ENCODE measurements at places on chromosomes 5 and 9.
A peak's percentile ranks its signal among the peaks of the same experiment; 100 is the strongest.

DNA sequence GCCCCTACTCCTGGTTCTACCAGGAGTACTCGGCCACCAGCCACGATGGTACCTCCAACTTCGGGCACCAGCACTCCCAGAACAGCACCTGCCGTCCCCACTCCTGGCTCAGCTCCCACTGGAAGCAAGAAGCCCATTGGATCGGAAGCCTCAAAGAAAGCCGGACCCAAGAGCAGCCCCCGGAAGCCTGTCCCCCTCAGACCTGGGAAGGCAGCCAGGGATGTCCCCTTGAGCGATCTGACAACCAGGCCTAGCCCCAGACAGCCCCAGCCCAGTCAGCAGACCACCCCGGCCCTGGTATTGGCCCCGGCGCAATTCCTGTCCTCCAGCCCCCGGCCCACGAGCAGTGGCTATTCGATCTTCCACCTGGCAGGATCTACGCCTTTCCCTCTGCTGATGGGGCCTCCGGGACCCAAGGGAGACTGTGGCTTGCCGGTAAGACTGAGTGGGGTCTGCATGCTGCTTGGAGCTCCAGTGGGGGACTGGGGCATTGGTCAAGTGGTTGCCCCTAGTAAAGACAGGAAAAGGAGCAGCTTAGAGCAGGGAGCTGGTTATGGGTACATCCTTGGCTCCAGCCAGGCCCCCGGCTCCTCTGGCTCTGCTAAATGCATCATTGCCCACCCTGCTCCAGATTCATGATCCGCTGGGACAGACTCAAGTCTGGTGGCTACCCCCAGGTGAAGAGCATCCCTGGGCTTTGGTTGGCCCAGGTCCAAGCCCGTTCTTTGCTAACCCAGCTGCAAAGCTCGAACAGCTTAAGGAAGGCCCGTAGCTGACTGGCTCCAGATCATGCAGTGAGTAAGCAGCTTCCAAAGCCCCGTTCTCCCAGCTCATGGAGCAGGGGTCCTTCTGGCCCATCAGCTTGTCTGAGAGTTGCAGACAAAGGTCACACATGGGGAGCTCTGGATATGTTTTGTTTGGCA lies 14.0 kb downstream of the COL27A1 start:
- no peak for DNase-seq

DNA sequence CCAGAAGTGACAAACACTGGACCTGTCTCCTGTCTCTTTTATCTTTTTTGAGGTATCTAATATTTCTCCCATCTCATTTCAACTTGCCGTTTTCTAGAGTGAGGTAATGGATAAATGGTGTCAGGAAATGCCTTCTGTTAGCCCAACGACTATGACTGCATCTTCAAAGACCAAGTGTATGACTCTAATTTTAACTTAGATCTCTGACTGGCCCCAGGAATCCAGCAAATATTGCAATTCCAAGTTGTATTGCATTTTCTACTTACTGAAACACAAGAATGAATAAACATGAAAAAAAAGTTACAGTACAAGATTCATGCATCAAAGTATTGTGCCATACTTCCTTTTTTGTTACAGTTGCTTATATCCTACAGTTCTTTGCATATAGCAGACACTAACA lies 26.3 kb downstream of the SLC28A3 start:
- no peak for DNase-seq

GRCh38 chr9:33946779-33947535 lies 101.7 kb downstream of the UBAP2 start:
- no peak for DNase-seq

GRCh38 chr5:155485386-155485785 lies 471.8 kb downstream of the KIF4B start:
- DNase-seq: no peak

- no peak for DNase-seq
These were observed 264.0 kb upstream of the KIF2A start for GRCh38 chr5:62042007-62042406.

GRCh38 chr5:172911628-172911880 lies 47.7 kb upstream of the RPL26L1 start:
- DNase-seq: no peak

GRCh38 chr5:67196537-67197059 lies at the start of gene CD180:
Gene CD180 (minus strand): TSS chr5:67196799. CDS start chr5:67196641, 158 bp downstream.
- no peak for DNase-seq

DNA sequence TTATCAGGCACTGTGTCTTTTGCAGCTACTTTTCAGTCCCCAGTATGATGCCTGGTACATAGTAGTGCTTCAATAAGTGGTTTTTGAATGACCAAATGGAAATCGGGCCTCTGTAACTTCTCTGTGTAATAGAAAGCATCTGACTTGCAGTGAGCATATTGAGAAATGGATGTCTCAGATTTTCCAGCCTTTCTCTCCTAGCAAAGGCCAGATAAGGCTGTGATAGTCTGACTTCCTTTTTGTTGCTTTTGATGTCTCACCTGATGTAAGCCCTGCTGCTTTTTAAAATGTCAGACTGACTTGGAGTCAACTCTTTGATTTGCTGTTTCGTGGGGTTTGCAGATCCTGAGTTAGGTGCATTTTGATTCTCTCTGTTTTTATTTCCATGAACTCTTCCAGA lies 590.0 kb upstream of the ZNF608 start:
- no peak for DNase-seq

DNA sequence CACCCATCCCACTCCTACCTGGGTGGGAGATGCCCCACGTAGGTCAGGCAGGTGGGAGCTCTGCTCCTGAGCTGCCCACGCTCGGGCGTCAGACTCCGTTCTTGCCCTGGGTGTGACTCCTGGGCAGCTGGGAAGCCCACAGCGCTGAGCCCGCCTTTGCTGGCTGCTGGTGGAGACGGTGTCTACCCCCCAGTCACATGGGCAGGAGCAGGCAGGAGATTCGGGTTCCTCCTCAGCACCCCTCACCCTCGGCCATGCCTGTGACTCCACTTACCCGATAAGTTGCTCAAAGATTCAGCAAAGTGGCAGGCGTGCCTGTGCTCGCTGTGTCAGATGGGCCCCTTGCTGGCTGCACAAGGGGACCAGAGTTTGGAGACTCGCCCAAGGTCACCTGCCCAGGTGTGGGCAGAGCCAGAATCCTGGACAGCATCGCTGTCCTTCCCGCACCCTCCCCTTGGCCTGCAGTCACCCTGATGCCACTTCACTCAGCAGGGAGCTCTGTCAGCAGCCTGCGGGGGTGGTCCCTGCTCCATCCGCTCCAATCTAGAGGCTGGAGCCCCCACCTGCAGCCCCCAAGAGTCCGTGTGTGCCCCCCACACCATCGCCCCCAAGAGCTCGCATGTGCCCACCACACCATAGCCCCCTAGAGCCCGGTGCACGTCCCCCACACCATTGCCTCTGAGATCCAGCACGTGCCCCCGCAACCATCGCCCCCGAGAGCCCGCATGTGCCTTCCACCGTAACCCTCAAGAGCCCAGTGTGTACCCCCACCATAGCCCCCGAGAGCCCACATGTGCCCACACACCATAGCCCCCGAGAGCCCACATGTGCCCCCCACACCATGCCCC lies 4.2 kb downstream of the LCN1 start:
- no peak for DNase-seq

DNA sequence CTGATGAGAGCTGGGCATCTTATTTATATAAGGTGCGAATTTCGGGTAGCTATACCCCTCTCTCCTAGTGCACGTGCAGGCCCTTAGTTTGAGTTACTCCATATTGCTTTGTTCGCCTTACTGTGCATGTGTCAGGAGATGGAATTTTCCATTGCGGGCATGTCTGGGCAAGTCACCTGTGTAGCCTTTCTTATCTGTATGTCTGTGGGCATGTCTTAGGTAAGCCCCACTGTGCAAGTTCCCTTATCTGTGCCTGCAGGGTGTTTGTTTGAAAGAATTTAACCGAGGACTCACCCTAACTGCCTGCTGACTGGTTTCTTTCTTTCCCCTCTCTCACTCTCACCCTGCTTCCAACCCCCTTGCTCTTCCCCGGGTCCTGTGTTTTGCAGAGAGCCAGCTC lies 140.7 kb upstream of the RANBP3L start:
- DNase-seq: no peak

GRCh38 chr5:176534640-176535039 lies 2.6 kb downstream of the RNF44 start:
- peak; percentile 43 for DNase-seq

DNA sequence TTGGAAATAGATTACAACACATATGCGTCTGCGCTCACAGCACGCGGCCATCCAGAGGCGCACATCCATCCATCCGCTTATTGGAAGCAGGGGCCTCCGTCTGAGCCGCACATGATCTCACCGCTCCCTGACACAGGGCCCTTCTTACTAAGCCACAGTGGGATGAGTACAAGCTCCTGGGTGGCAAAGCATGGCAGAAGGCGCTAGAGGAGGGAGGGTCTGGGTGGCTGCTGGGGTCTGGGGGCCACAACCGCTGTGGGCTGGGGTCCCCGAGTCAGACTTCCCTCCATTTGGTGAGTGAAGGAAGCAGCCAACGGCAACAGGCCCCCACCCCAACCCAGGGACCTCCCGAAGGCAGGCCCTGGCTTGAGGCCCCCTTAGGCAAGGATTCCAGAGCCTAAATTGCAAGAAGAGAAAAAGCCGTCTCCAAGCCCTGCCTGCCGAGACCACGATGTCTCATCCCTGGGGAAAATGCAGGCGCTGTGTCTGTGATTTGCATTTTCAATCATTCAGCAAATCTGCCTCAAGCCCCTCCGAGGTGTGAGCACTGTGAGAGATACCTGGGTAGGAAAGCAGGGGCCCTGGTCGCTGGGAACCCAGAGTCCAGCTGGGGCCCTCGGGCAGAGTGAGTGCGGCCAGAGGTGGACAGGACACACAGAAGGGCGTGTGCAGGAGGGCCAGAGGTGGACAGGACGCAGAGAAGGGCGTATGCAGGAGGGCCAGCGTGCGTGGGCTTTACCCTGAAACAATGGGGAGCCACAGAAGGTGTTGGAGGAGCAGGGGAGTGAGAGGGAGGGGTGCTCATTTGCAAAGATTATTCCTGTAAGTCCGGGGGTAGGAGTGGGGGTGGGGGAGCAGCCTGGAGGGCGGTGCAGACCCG lies 135.7 kb downstream of the OLFM1 start:
- no peak for DNase-seq

GRCh38 chr9:108720191-108720642 lies 135.6 kb downstream of the ACTL7B start:
- no peak for DNase-seq

- DNase-seq: no peak
These were observed 400.3 kb downstream of the ICE1 start for GRCh38 chr5:5822729-5823257.

DNA sequence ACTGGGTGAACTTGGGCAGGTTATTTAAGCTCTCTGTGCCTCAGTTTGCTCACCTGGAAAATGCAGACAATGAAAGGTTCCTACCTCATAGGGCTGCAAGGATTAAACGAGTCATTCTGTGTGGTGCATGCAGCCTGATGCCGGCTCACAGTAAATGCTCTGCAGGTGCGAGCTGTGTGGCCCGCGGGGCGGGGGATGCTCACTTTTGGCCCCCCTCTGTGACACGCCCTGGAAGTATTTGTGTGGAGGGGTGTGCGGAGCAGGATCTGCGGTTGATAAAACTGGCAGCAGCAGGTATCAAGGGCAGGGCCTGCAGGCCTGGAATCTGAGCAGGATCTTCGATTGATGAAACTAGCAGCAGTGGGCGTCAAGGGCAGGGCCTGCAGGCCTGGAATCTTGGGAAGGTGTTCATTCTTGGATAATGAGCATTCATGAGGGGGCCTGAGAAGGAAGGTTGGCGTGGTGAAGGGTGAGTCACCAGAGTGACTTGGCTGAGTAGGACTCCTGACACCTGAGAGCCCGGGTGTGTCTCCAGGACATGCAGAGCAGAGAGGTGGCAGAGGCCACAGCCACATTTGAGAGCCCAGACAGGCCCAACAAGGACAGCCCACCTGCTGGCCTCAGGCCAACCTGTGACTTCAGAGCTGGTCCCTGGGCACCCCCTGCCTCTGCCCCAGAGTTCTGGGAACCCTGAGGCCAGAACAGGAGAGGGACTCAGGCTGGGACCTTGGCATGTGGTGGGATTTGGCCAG lies 11.9 kb downstream of the UNC5A start:
- DNase-seq: no peak
